Umbilical cord (tissue), 2 donors: ENCODE measurements at places on chromosomes 1 and 21. TPM values are rescaled to one million over a fixed set of nuclear protein-coding genes. Genes with fewer than 3 reads are reported as not detected.
A peak's percentile ranks its signal among the peaks of the same experiment; 100 is the strongest.

The CELA2B gene
- total RNA-seq = not detected

The CDA gene
- total RNA-seq = not detected

The DYNLT5 gene
- 4.3 TPM for total RNA-seq

DNA sequence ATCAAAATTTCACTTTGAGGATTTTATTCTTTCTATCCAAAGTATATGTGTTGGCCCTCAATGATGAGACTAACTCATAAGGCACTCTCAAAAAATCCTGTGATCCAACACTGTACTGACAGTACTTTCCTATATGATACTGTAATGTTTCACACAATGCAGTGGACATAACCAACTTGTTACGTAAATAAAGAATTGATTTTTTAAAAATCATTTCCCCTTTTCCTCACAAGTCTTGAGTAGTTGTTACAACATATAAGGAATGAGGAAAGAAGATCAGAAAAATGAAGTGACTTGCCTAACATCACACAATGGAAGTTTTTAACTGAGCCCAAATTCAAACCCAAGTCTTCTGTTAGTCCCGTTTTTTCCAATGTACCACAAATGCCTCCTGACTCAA, 17.2 kb downstream of the PTP4A2 start:
- DNase-seq = no peak

- peak; percentile 30 for DNase-seq
Observed at GRCh38 chr21:43944078-43944633, 68.0 kb upstream of the TRAPPC10 start.

The SEMA4A gene
- total RNA-seq = 11.8 TPM

DNA sequence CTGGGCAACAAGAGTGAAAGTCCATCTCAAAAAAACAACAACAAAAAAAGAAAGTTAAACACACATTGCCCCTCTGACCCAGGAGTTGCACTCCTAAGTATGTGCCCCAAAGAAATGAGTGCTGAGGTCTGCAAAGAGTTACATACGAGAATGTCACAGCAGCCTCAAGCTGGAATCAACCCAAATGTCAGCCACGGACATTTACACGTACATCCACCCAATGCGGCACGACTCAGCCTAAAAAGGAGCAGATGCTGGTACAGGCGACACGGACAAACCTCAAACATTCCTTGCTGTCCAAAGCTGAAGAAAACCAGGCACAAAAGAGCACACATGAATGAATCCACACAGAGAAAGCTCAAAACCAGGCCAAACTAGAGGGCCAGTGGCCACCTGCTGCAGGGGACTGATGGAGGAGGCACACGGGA, 46.8 kb upstream of the ECE1 start:
- peak; percentile 53 for DNase-seq

DNA sequence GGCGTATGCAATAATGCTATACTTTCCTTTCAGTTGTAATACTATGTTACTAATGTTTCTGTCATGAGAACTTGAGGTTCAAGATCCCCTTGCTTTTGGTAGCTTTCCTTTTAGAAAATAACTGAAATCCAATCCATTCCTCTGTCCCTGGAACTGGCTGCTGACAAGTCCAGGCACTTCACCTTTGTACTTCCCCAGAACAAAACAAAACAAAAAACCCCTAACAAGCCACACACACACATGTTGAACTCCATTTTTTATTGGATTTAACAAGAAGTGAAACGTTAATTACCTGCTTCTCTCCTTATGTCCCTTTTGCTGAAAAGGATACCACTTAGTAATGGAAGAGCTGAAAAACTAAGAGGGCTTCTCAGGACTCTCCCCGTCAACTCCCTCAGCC, 26.1 kb upstream of the SDC3 start:
- DNase-seq = no peak
